ENCODE measurements at places on chromosomes 4 and X. TPM values are rescaled to one million over a fixed set of nuclear protein-coding genes. Genes with fewer than 3 reads are reported as not detected.

Gene RHOH
- 0.29 TPM for total RNA-seq

DNA sequence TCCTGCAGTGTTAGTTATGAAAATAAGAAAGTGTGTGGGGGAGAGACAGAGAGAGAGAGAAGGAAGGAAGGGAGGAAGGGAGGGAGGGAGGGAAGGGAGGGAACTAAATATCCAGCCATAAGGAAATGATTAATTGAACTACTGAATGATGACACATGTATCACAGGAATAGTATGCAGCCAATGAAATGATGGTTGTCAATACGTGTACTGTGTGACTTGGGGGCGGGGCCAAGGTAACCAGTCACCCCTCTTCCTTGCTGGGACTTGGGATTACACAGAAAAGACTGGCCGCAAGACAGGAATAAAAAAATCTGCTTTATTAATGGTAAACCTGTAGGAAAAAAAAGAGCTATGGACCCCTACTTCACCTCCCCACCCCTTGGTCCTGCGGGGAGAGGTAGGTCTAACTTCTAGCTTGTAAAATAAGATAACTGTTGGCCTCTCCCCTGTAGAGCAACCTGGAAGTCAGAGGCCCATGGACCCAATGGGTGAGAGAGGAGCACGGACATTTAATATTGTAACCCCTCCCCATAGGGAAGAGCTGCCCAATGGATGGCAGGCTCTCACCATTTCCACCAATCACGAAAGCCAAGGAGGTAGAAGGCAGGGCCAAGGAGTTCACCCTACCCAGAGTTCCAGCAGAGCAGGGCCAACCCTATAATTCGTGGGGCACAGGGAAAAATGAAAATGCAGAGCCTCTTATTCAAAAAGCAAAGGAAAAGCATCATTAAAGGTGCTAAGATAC is 7.4 kb downstream of the PPP2R2C start:
- no peak for DNase-seq
- peaks cover 83% of the 10 kb centered on the region for H3K27me3 ChIP-seq
- H3K36me3 ChIP-seq, result no peaks in the 10 kb centered on the region
- H3K27ac ChIP-seq, result no peak overlapping the region
- no peaks in the 10 kb centered on the region for H3K4me1 ChIP-seq

- H3K36me3 ChIP-seq, result peaks cover 63% of the 10 kb centered on the region
- no peaks in the 10 kb centered on the region for H3K4me1 ChIP-seq
- DNase-seq, result no peak
- no peaks in the 10 kb centered on the region for H3K27me3 ChIP-seq
- H3K27ac ChIP-seq, result no peak overlapping the region
- no peak overlapping the region for H3K4me3 ChIP-seq
These were observed 55.5 kb upstream of the S100G start for GRCh38 chrX:16594490-16594889.

Gene MAGED4
- 80.2 TPM for total RNA-seq

Gene ANAPC4
- total RNA-seq, result 35.6 TPM

Gene PHF8
- total RNA-seq, result 52.2 TPM

Gene PDGFC
- 83.5 TPM for total RNA-seq

DNA sequence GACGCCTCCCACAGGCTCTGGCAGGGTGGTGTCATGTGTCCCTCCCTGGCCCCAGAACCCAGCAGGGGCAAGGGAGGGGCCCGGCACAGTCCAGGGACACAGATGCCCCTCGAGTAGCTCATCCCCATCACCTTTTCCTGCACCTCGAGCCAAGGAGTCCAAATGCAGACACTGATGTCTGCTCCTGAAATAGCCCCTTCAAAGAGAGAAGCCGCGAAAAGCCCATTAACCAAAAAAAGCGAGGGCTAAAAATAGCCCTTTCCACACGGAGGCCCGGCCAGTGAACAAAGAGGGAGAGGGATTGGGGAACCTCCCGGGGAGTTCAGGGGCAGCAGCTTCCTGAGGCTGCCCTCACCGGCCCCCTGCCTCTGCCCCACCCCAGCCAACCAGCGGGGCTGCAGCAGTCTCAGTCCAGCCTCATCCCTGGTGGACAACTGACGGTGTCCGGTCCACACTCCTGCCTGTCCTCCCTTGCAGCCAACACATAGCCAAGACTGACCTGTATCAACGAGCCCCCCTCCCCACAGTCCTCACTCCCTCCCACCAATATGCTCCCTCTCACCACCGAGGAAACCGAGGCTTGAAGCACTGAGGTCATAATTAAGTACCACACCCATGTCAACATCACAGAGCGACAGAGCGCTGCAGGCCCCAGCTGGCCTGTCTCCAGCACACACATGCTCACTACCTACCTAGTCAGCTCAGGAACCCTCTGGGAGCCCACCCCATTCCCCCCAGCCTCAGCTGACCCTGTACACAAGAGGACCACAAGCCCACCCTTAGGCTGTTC is 23.9 kb downstream of the WDR1 start:
- no peaks in the 10 kb centered on the region for H3K27me3 ChIP-seq
- H3K4me1 ChIP-seq, result peaks cover 23% of the 10 kb centered on the region
- no peak overlapping the region for H3K4me3 ChIP-seq
- DNase-seq, result no peak
- peak overlapping the region; percentile 87 for H3K27ac ChIP-seq
- H3K36me3 ChIP-seq, result peaks cover 39% of the 10 kb centered on the region

DNA sequence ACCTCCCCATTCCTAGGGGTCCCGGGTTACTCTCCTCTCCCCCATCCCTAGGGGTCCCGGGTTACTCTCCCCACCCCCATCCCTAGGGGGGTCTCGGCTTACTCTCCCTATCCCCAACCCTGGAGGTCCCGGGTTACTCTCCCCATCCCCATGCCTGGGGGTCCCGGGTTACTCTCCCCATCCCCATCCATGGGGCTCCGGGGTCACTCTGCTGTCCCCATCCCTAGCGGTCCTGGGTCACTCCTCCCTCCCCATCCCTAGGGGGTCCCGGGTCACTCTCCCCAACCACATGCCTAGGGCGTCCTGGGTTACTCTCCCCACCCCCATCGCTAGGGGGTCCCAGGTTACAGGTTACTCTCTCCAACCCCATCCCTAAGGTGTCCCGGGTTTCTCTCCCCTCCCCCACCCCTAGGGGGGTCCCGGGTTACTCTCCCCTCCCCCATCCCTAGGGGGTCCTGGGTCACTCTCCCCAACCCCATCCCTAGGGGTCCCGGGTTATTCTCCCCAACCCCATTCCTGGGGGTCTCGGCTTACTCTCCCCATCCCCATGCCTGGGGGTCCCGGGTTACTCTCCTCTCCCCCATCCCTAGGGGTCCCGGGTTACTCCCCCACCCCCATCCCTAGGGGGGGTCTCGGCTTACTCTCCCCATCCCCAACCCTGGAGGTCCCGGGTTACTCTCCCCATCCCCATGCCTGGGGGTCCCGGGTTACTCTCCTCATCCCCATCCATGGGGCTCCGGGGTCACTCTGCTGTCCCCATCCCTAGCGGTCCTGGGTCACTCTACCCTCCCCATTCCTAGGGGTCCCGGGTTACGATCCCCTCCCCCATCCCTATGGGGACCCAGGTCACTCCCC is 821 bp downstream of the ASMTL start:
- no peak for DNase-seq
- no peak overlapping the region for H3K27ac ChIP-seq
- peak overlapping the region; percentile 89 for H3K4me3 ChIP-seq
- peaks cover 30% of the 10 kb centered on the region for H3K36me3 ChIP-seq

- peaks cover 9% of the 10 kb centered on the region for H3K27me3 ChIP-seq
- H3K27ac ChIP-seq, result no peak overlapping the region
- peaks cover 9% of the 10 kb centered on the region for H3K4me1 ChIP-seq
- H3K4me3 ChIP-seq, result no peak overlapping the region
- H3K36me3 ChIP-seq, result no peaks in the 10 kb centered on the region
These were observed 19.6 kb downstream of the TMEM31 start for GRCh38 chrX:103730147-103730795.

DNA sequence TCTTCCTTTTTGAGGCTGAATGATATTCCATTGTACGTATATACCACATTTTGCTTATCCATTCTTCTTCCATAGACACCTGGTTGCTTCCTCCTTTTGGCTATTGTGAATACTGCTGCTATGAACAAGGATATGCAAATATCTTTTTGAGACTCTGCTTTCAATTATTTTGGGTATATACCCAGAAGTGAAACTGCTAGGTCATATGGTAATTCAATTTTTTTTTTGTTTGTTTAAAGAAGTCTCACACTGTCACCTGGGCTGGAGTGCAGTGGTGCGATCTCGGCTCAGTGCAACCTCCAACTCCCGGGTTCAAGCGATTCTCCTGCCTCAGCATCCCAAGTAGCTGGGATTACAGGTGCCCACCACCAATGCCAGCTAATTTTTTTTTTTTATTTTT is 75.3 kb downstream of the METTL14 start:
- no peaks in the 10 kb centered on the region for H3K27me3 ChIP-seq
- H3K36me3 ChIP-seq, result peaks cover 14% of the 10 kb centered on the region
- peaks cover 82% of the 10 kb centered on the region for H3K4me1 ChIP-seq
- no peak overlapping the region for H3K27ac ChIP-seq
- DNase-seq, result no peak

Gene ZIC3
- total RNA-seq, result not detected

DNA sequence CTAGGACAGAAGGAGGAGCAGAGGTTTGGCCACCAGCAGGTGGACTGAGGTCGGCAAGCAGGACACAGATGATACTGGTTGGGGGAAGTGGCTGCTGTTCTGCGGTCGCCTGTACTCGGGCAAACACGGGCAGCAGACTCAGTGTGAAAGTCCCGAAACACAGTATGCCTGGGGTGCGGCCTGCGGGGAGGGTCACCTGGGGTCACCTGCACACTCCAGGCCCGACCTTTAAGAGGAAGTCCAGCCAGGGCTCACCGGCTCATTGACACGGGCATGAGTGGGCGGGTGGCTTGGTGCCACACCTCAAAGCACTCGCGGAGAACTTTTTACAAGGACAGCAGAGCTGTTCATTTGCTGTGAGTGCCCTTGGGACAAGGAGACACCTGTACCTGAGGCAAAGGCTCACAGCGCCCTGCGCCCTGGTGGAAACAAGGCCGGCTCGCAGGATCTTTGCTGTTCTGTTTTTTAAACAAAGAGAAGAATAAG is 71.5 kb upstream of the MXD4 start:
- peaks cover 11% of the 10 kb centered on the region for H3K27me3 ChIP-seq
- no peak overlapping the region for H3K27ac ChIP-seq
- DNase-seq, result no peak
- no peaks in the 10 kb centered on the region for H3K36me3 ChIP-seq

- no peak for DNase-seq
- H3K27ac ChIP-seq, result no peak overlapping the region
- H3K27me3 ChIP-seq, result peaks cover 3% of the 10 kb centered on the region
- no peaks in the 10 kb centered on the region for H3K36me3 ChIP-seq
- no peaks in the 10 kb centered on the region for H3K4me1 ChIP-seq
- no peak overlapping the region for H3K4me3 ChIP-seq
These were observed 26.7 kb downstream of the OTC start for GRCh38 chrX:38379088-38379487.

DNA sequence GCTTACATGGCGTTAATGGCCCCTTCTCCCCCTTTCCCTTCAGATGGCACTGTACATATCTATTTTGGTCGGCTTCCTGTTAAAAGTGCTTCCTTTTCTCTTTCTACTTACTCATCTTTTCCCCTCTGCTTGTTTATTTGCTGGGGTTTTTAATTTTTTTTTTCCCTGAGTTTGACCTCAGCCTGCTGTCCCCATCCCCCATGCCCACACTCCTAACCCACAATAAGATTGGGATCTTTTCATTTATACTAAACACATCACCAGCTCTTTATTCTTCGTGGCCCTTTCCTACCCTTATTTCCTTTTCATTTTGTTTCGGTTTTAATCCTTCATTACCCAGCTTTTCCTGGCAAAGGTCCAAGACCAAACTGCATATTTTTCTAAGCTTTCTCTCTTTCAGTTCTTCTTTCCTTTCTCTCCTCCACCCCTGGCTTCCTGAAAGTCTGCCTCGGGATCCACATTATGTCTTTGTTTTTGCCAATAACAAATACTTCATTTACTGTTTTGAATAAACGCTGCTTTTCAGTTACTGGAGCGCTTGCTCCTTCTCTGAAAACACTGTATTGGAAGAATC is 152.0 kb upstream of the USP9X start:
- no peaks in the 10 kb centered on the region for H3K27me3 ChIP-seq
- no peaks in the 10 kb centered on the region for H3K36me3 ChIP-seq
- H3K4me1 ChIP-seq, result peaks cover 14% of the 10 kb centered on the region
- no peak for DNase-seq
- H3K4me3 ChIP-seq, result peak overlapping the region; percentile 67
- peak overlapping the region; percentile 99 for H3K27ac ChIP-seq

- no peaks in the 10 kb centered on the region for H3K4me1 ChIP-seq
- DNase-seq, result no peak
- no peak overlapping the region for H3K4me3 ChIP-seq
- no peak overlapping the region for H3K27ac ChIP-seq
- peaks cover 17% of the 10 kb centered on the region for H3K36me3 ChIP-seq
These were observed 28.1 kb downstream of the SLC30A9 start for GRCh38 chr4:42018451-42018850.

- no peak for DNase-seq
- H3K27me3 ChIP-seq, result no peaks in the 10 kb centered on the region
- no peak overlapping the region for H3K4me3 ChIP-seq
- H3K27ac ChIP-seq, result no peak overlapping the region
- H3K36me3 ChIP-seq, result no peaks in the 10 kb centered on the region
- H3K4me1 ChIP-seq, result no peaks in the 10 kb centered on the region
These were observed 92.4 kb downstream of the HPGD start for GRCh38 chr4:174429701-174430410.

GRCh38 chr4:95599777-95600400 is 51.1 kb upstream of the UNC5C start:
- H3K4me1 ChIP-seq, result peaks cover 18% of the 10 kb centered on the region
- no peak overlapping the region for H3K4me3 ChIP-seq
- no peak overlapping the region for H3K27ac ChIP-seq
- no peaks in the 10 kb centered on the region for H3K36me3 ChIP-seq
- H3K27me3 ChIP-seq, result no peaks in the 10 kb centered on the region
- DNase-seq, result no peak

DNA sequence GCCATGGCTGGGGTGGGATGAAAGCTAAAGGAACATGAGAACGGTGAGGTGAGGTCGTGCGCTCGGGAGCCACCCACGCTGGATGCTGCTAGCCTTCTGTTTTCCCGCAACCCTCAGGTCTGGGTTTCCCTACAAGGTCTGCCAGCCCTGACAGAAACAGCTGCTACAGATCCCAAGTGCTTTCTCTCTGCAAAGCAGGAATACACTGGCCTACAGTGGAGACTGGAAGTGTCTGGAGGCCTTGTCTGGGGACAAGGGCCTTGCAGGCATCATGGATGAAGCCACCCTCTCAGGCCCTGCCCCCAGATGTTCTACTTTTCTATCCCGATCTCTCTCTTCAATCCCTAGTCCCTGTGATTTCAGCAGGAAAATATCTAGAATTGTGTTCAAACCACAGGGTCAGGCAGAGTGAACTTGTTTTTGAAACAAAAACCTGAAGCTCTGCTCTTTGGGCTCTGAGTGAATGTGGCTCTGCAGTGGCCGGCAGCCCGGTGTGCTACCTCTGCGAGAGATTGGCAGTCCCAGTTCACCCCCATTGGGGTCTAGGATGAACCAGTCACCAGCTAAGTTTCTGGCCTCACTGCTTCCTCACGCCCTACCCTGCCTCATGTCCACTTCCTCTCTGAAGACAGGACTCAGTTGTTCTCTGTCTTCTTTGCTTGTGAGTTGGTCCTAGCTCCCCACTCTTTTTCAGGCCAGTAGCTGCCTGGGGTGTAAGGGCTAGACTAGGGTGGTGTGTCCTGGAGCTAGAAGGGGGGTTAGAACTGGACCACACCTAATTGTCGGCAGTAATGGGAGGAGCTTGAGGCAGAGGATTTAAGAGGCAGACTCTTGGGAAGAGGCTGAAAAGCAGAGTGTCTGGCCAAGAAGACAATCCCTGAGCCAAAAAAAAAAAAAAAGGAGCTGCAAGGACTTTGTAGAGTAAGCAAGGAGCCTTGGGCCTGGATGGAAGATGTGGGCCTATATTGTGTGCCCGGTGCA is 89.6 kb downstream of the RTL5 start:
- H3K4me1 ChIP-seq, result peaks cover 53% of the 10 kb centered on the region
- H3K4me3 ChIP-seq, result no peak overlapping the region
- no peaks in the 10 kb centered on the region for H3K27me3 ChIP-seq
- DNase-seq, result no peak
- H3K36me3 ChIP-seq, result peaks cover 2% of the 10 kb centered on the region

Gene SYTL5
- 1.7 TPM for total RNA-seq

All from mesothelial cell of epicardium (in vitro differentiated cells).